Adrenal gland (tissue), 19 donors: ENCODE measurements at places on chromosomes 1 and 21. TPM values are rescaled to one million over a fixed set of nuclear protein-coding genes. Genes with fewer than 3 reads are reported as not detected.

GRCh38 chr1:195806060-195806459 is 802.2 kb downstream of the KCNT2 start:
- no peak overlapping the region for H3K4me3 ChIP-seq
- DNase-seq, result no peak
- H3K36me3 ChIP-seq, result no peaks in the 10 kb centered on the region
- H3K27ac ChIP-seq, result no peak overlapping the region

DNA sequence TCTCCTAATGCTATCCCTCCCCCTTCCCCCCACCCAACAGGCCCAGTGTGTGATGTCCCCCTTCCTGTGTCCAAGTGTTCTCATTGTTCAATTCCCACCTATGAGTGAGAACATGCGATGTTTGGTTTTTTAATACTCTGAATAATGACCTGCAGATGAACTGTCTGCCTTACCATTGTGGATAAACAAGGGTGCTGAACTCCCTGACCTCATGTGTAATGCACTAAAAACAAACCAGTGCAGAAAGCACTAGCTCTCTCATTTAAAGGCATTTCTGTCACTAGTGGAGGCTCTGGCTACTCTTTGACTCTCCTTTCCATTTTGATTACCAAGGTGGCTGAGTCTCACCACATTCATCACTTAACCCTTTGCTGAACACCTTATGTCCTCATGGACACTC is 23.1 kb upstream of the TRAF3IP3 start:
- H3K27me3 ChIP-seq, result no peaks in the 10 kb centered on the region
- peaks cover 13% of the 10 kb centered on the region for H3K4me1 ChIP-seq
- no peaks in the 10 kb centered on the region for H3K36me3 ChIP-seq
- H3K4me3 ChIP-seq, result no peak overlapping the region
- no peak for DNase-seq

The OR2AK2 gene
- not detected for polyA plus RNA-seq

DNA sequence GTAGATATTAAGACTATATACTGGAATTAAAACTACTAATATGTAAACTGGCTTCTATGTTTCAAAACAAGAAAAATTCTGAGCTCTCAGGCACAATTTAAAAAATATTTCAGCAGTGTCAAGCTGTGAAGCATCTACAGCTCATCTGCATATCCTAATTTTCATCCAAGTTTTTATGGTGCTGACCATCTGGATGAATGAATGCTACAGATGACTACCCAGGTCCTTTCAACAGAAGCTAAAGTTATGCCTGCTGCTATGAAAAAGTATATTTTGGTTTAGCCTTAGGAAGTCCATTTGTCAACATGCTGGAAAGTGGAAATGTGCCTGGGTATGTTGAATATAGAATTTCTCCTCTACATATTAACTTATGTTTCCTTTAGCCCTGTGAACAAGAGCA is 206.9 kb downstream of the NEGR1 start:
- no peak for DNase-seq
- no peaks in the 10 kb centered on the region for H3K36me3 ChIP-seq
- no peak overlapping the region for H3K4me3 ChIP-seq
- H3K27me3 ChIP-seq, result no peaks in the 10 kb centered on the region
- no peak overlapping the region for H3K27ac ChIP-seq

The S100A1 gene
- 12.3 TPM for polyA plus RNA-seq

The LCE2C gene
- not detected for polyA plus RNA-seq

DNA sequence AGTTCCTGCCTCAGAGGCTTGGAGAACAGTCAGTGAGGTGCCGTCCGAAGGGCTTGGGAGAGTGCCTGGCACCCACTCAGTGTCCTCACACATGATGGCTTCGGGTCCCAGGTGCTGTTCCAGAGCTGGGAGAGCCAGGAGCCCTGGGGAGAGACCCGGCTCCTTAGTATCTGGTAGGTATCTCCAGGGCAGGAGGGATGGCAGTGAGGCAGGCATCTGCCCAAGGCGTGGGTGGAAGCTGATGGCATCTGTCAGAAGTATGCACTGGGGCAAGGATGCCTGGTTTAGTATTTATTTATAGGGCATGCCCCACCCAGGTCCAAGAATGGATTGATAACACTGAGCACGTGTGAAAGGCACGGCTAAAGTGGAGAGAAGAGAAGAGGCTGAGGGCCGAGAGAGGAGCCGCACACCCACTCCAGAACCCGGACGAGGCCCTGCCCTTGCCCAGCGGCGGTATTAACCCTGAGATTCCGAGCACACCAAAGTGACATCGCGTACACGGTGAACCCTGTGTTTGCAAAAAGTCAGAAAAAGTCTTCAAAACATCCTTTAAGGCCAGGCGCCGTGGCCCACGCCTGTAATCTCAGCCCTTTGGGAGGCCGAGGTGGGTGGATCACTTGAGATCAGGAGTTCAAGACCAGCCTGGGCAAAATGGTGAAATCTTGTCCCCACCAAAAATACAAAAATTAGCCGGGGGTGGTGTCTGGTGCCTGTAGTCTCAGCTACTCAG is 2.4 kb downstream of the TP73 start:
- no peak overlapping the region for H3K27ac ChIP-seq
- DNase-seq, result no peak
- H3K27me3 ChIP-seq, result peaks cover 38% of the 10 kb centered on the region
- no peak overlapping the region for H3K4me3 ChIP-seq
- no peaks in the 10 kb centered on the region for H3K4me1 ChIP-seq
- no peaks in the 10 kb centered on the region for H3K36me3 ChIP-seq

GRCh38 chr1:32126770-32127169 is 18.9 kb downstream of the KPNA6 start:
- H3K27ac ChIP-seq, result no peak overlapping the region
- H3K4me1 ChIP-seq, result no peaks in the 10 kb centered on the region
- H3K4me3 ChIP-seq, result no peak overlapping the region
- no peaks in the 10 kb centered on the region for H3K27me3 ChIP-seq
- no peaks in the 10 kb centered on the region for H3K36me3 ChIP-seq

GRCh38 chr1:50112193-50112592 is 3.5 kb downstream of the ELAVL4 start:
- H3K4me1 ChIP-seq, result no peaks in the 10 kb centered on the region
- no peak for DNase-seq
- H3K4me3 ChIP-seq, result no peak overlapping the region
- H3K36me3 ChIP-seq, result no peaks in the 10 kb centered on the region

The TAS1R1 gene
- polyA plus RNA-seq, result 0.37 TPM

The MMEL1 gene
- 7.4 TPM for polyA plus RNA-seq

The PRAMEF9 gene
- polyA plus RNA-seq, result not detected

The KCNE2 gene
- 0.80 TPM for polyA plus RNA-seq
